C1 segment of cervical spinal cord (tissue), 14 donors: ENCODE measurements at places on chromosomes 1 and 21.
A peak's percentile ranks its signal among the peaks of the same experiment; 100 is the strongest.

DNA sequence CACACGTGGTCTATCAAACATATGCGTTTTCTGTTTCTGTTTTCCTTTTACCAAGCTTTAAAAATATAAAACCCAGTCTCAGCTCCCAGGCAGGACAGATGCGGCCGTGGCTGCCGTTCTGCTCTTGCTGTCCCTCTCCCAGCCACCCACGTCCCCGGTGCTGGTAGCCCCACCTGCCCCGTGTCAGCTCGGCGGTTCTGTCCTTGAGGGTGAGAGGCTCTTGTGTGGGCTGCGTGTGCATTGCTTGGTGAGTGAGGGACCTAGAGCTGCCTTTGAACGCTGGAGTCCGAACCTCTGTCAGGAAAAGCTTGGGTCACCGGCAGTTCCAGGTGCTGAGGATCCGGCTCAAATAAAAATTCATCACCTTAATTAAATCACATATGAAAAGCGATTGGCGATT is 4.4 kb downstream of the RER1 start:
- DNase-seq = no peak

DNA sequence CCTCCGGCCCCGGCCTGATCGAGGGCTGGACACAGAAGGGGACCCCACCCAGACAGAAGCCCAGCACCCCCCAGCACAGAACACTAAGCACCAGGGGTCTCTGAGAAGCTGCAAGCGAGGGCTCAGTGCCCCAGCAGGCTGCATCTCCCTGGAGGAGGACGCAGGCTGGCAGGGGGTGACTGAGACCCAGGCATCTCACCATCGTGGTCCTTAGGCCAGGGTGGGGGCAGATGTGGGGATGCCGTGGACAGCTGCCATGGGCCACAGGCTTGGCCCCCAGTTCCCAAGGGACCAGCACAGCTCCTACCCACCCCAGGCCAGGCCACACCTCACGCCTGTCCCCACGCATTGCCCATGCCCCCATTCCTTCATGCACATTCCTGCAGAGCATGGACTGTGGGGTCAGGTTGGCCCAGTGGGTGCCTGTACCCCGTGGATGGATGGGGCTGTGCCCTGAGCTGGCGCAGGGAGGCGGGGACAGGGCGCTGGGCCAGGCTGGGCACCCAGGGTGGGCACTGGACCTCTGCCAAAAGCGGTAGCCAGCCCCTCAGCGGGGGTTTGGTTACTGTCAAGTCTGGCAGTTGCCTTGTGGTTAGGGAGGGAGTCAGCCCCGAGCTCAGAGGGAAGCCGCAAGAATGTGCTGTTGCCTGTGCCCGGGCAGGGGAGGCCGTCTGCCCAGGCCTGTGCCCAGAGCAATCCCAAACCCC is 61.5 kb downstream of the ARHGEF16 start:
- DNase-seq = peak; percentile 34

- DNase-seq = no peak
Observed at GRCh38 chr1:174931214-174931613, 68.5 kb upstream of the CACYBP start.

- DNase-seq = no peak
Observed at GRCh38 chr1:240320659-240321058, 229.0 kb downstream of the FMN2 start.

DNA sequence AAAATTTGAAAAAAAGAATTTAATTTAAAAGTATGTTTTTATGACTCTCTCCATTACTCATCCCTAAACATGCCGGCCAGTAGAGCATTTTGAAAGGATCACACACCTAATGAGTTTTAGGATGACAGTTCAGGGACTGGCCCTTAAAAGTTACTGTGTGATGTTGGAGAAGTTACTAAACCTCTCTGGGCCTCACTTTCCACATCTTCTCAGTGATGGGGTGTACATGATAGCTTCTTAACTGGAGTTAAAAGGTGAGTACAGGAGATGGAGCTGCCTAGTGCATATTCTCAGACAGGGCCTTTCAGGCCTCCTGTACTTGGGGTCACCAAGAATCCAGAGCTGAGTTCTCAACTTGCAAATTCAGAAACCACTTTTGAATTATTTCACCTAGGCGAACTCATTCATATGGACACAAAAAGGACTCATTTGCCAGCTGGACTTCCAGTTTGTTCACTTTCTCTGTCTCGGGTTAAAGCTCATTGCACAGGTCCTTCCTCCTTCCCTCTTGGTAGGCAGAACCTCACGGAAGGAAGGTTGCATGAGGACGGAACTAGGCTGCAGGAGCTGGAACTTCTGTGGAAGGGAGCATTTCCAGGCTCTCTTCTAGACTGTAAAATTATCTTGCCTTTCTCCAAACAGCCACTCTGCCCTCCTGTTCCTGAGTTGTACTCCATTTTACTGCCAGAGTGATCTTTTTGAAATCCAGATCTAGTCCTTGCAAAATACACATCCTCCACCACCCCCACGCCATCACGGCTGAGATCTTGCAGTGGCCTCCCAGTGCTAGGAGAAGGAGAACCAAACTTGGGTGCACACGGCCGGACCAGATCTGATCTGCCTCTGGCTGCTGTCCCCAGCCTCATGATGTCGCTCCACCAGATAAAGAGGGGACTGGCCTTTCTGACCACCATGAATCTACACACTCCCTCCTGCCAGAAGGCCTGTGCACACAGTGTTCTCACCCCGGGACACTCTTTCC is 4.3 kb upstream of the SLC30A1 start:
- no peak for DNase-seq

GRCh38 chr1:58005212-58005611 is 541.3 kb downstream of the OMA1 start:
- DNase-seq = no peak

GRCh38 chr1:28526886-28527285 is 21.0 kb downstream of the RCC1 start:
- no peak for DNase-seq

GRCh38 chr21:44886113-44887075 is 12.9 kb upstream of the PTTG1IP start:
- no peak for DNase-seq
